ENCODE measurements at places on chromosomes 5 and 9. TPM values are rescaled to one million over a fixed set of nuclear protein-coding genes. Genes with fewer than 3 reads are reported as not detected.

RAD1 gene
- total RNA-seq, result 40.7 TPM

SURF2 gene
- total RNA-seq, result 16.2 TPM

LCN10 gene
- 0.83 TPM for total RNA-seq

KCNV2 gene
- total RNA-seq, result not detected

SH2D3C gene
- 27.2 TPM for total RNA-seq

PCDHB9 gene
- not detected for total RNA-seq

ABO gene
- total RNA-seq, result not detected

C8G gene
- total RNA-seq, result not detected

CTSV gene
- 1.2 TPM for total RNA-seq

FGF1 gene
- total RNA-seq, result not detected

GFI1B gene
- total RNA-seq, result not detected

LPAR1 gene
- total RNA-seq, result not detected

NHP2 gene
- total RNA-seq, result 298 TPM

SPACA9 gene
- 2.9 TPM for total RNA-seq

GRCh38 chr5:151019331-151019730, 1.1 kb upstream of the GPX3 start:
- no peak for DNase-seq

GRCh38 chr9:16870596-16871335, at the start of gene BNC2:
Gene BNC2 (minus strand): TSS chr9:16870670. CDS start chr9:16870648, 22 bp downstream.
- DNase-seq, result no peak

GRCh38 chr5:132296412-132297016, 2.3 kb downstream of the SLC22A4 start:
- no peak for DNase-seq

DNA sequence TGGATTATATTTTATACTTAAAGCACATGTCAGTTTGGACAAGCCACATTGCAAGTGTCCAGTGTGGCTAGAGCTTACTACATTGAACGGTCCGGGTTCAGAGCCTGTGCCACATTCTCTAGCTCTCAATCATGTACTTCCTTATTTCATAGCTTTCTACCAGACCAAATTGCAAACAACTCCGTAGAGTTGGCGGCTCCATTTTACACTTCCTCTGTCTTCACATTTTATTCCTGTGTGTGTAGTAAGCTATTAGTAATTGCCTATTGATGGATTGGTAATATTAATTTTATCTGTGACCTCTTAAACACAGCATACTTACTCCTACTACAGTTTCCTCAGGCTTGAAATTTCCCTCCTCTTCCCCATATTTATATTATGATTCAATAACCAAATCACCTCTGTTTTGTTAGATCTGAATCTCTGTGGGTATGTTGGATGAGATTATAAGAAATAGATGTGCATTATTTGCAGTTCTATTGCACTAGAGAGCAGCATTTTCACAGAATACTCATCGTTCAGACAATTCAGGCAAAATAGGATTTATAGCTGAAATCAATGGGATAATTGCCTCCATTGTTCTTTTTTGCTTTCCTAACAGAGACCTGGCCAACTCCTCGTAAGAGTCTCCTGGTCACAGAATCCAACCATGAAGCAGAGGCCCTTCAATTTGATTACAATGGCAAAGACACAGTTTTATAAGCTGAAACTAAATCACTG, 29.0 kb upstream of the C9orf72 start:
- DNase-seq, result no peak

GRCh38 chr9:111955048-111955447, 58.4 kb downstream of the UGCG start:
- DNase-seq, result no peak

- DNase-seq, result no peak
Measured at GRCh38 chr5:56552612-56553268, 262.6 kb upstream of the MAP3K1 start.

- no peak for DNase-seq
Measured at GRCh38 chr9:75054368-75055001, 26.4 kb upstream of the CARNMT1 start.

- no peak for DNase-seq
Measured at GRCh38 chr5:128085413-128085812, 1.8 kb downstream of the SLC12A2 start.

DNA sequence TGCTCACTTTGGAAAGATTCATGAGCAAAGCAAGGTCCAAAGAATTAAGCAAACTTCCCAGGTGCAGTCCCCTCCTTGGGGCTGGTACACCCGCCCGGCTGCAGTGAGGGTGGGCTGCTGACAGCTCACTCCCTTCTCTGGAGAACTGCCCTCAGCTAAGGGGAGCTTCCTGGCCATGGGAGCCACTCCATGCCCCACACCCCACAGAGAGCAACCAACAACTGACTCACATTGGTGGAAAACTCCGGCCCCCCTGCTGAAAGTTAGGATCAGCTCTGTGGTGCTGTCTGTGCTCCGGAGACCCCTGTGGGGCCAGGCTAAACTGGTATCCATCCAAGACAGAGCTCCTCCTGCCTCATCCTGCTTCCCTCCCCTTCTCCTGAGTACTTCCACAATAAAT, 223.0 kb downstream of the GABBR2 start:
- no peak for DNase-seq

- DNase-seq, result no peak
Measured at GRCh38 chr5:136686192-136686872, 321.0 kb upstream of the TRPC7 start.

DNA sequence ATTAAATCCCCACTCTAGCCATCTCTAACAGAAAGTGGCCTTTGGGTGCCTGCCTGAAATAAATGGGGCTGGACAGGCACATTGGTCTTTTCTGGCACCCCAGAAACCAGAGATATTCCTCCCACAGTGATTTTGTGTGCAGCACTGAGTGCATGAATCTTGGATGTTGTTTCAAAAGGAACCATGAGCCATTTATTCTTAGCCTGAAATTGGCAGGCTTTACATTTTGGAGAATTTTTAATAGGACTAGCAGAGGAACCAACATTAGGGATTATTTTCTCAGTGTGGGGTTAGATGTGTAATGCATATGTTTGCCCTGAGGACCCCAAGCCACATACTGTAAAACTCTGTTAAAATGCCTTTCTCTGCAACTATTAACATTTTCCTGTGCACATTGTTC, 451.3 kb downstream of the NFIB start:
- DNase-seq, result no peak

GRCh38 chr5:95221234-95221633, 63.7 kb downstream of the MCTP1 start:
- DNase-seq, result no peak

DNA sequence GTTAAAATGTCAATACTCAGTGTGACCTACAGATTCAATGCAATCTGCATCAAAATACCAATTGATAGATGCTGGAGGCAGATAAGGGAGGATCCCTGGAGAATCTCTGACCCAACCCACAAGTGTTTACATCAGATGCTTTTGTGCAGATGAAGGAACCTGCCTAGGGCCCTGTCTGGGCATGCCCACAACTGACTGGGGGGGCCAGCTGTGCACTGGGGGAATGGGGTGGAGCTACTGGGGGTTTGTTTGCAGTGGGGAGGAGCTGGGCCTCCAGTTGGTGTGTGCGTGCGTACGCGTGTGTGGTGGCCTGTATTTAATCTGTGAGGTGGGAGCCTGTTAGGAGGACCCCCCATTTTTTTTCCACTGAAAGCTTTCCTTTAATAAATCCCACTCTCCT, 244.9 kb downstream of the TRIM36 start:
- no peak for DNase-seq

- DNase-seq, result no peak
Measured at GRCh38 chr5:92081958-92082712, 699.0 kb upstream of the ARRDC3 start.

DNA sequence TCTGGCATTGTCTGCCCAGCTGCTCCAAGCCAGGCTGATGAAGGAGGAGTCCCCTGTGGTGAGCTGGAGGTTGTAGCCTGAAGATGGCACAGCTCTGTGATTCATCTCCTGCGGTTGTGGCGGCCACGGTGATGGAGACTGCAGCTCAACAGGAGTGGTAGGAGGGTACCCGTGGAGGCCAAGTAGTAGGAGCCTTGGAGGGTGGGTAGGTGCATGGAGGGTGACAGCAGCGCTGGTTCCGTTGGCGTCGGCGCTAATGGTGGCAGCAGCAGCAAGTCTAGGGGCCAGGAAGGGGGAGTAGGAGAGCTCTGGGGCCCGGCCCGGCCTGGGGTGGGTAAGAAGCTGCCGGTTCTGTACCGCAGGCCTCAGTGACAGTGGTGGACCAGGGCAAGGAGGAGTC, 22.4 kb upstream of the TRIM52 start:
- no peak for DNase-seq

GRCh38 chr9:19940811-19941535, 152.1 kb upstream of the SLC24A2 start:
- DNase-seq, result no peak

GRCh38 chr5:4453655-4454054, 686.5 kb upstream of the ADAMTS16 start:
- no peak for DNase-seq

- no peak for DNase-seq
Measured at GRCh38 chr5:158591301-158591863, 508.3 kb downstream of the EBF1 start.

DNA sequence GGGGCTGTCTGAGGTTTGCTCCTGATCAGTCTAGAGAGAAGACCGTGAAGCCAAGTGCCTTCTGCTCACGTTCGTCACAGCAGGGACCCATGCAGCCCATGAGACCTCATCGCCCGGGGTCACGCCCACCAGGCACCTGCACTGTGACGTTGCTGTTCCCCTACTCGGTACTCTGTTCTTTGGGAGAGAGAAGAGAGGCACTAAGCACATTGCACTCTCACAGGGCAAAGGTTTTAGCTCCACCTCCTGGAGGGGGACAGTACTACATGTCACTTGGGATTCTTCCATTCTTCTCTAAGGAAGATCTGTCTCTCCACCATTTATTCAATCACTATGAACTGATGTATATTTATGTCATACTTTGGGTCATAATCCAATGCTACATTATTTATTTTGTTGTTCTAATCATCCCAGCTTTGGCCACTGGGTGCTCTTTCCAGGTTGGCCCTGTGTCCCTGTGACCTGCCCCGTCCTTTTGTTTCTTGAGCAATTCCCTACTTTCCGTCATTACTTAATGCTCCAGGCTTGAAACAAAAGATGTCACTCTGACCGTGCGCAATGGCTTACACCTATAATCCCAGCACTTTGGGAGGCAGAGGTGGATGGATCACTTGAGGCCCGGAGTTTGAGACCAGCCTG, 31.4 kb upstream of the BRD3 start:
- DNase-seq, result peak; percentile 70

DNA sequence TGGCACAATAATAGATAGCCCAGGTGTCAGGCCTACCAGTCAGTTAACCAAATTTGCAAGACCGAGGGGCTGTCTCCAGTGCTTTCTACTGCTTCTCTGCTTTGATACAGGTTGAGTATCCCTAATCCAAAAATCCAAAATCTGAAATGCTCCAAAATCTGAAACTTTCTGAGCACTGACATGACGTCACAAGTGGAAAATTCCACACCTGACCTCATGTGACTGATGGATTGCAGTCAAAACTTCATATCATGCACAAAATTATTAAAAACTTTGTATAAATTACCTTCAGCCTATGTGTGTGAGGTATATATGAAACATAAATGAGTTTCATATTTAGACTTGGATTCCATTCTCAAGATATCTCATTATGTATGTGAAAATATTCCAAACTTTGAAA, 213.5 kb upstream of the PANK3 start:
- DNase-seq, result no peak

GRCh38 chr9:3464033-3464638, 61.7 kb downstream of the RFX3 start:
- no peak for DNase-seq

DNA sequence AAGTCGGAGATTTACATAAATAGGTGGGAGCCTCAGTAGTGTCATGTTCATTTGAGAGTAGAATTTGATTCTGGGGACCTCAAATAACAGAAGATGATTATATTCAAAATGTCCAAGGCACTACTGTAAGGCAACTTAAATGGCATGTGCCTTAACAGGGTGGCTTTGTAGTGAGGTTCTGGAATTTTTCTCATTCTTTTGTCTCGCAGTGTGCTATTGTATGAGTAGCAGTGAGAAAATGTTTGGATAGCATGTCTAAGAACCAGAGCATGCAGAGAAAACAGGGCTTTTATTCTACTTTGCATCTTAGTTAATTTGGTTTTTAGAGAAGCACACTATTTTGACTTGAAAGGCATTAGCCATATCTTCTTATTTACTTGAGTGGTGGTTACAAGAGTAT, 25.0 kb downstream of the MAST4 start:
- DNase-seq, result no peak

DNA sequence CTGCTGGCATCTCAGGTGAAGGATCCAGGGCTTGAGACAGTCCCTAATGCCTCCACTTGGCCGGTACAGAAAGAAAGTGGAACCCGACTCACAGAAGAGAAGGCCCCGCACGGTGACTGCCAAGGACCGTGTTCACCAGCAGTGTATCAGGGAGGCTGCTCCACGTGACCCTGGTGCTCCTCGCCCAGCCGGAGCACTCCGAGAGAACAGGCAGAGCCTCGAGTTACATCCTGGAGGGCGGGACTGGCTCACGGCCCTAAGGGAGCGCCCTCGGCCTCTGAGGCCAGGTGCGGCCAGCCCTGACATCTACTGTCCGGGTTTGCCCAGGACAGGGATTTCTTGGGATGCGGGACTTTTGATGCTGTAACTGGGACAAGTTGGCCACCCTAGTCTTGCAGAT, 104.0 kb upstream of the SARDH start:
- DNase-seq, result no peak

DNA sequence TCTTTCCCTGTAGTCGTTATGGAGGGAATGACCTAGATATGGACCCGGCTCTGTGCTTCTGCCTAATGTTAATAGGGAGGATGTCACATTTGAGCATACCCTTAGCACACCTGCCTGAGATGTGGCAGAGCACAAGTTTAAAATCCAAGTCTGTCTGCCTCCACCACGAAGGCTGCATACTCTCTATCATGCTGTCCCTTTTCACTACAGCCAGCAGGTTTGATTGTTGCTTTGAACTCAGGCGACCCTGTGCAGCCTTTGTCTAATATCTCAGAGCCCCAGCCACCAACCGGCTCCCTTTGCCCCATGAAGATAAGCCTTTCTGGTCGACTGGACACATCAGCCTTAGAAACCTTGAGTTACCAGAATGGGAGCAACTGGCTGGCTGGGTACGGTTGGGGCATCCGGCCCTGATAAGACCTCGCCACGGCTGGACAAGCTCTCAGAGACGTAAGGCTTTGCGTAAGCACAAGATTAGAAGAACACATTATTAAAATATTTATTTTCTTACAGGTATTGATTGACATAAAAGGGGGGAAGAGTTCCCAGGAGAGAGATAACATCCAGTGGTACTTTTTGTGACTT, 222.0 kb upstream of the TRIM32 start:
- no peak for DNase-seq

DNA sequence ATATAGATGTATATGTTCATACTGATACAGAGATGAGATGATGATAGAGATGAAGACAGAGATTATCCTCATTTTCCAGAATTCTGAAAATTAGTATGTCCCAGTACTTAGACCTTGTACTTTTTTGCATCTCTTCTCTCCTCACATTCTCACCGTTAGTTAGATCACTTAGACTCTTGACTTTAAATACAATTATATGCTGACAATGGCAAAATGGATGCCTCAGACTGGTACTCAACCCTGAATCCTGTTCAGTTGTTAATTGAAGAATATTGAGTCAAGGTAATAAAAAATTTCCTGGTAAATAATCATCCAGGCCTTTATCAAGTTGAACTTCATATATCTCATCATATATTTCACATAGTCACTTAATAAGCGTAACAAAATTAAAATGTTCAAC, 505.4 kb downstream of the EFNA5 start:
- DNase-seq, result no peak

All from activated naive CD4-positive, alpha-beta T cell treated with anti-CD3 and anti-CD28 coated beads for 36 hours (primary cell).